ENCODE measurements at places on chromosomes 4 and X. TPM values are rescaled to one million over a fixed set of nuclear protein-coding genes. Genes with fewer than 3 reads are reported as not detected.

- H3K27me3 ChIP-seq: no peaks in the 10 kb centered on the region
- H3K27ac ChIP-seq: no peak overlapping the region
- H3K36me3 ChIP-seq: no peaks in the 10 kb centered on the region
- H3K4me3 ChIP-seq: no peak overlapping the region
Measured at GRCh38 chr4:74638689-74639088, 155.6 kb downstream of the BTC start.

- no peaks in the 10 kb centered on the region for H3K4me1 ChIP-seq
- no peak for DNase-seq
- no peak overlapping the region for H3K4me3 ChIP-seq
- no peaks in the 10 kb centered on the region for H3K36me3 ChIP-seq
- H3K27ac ChIP-seq: no peak overlapping the region
Measured at GRCh38 chr4:79514621-79515329, 106.7 kb upstream of the GK2 start.

DNA sequence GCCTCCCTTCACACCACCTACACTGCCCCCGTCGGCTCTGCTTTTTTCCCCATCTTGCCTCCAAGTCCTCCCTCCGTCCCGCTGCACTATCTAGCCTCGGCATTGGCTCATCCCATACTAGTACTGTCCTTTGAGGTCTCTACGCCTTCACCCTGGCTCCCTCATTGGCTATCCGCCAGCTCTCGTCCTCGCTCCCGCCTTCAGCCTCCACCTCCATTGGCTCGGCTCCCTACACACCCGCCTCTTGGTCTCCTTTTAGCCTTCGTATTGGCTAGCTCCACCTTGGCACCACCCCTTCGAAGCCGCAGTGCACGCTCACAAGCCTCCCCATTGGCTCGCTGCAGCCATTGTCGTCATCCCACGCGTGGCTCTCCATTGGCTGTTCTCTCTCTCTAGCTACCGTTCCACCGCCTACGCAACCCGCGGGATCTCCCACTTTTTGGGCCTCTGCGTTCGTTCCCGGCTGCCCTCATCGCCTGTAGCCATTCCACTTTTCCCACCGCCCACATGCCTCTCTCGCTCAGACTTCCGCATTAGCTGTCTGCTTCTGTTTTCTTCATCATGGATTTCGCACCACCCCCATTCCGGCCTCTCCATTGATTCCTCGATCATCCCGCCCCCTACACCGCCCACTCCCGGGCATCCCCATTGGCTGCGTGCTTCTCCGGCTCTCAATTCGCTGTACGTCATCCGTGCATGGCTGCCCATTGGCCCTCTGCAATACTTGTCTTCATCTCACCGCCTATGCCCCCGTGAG, 405 bp upstream of the PPP1R3F start:
- peaks cover 13% of the 10 kb centered on the region for H3K27me3 ChIP-seq
- peak; percentile 78 for DNase-seq
- peaks cover 4% of the 10 kb centered on the region for H3K36me3 ChIP-seq
- peak overlapping the region; percentile 99 for H3K4me3 ChIP-seq
- H3K4me1 ChIP-seq: peaks cover 24% of the 10 kb centered on the region
- peak overlapping the region; percentile 100 for H3K27ac ChIP-seq

The GAB3 gene
- total RNA-seq: 0.90 TPM

GRCh38 chrX:23788521-23788920, 5.5 kb downstream of the SAT1 start:
- H3K27ac ChIP-seq: no peak overlapping the region
- no peaks in the 10 kb centered on the region for H3K27me3 ChIP-seq
- DNase-seq: no peak

DNA sequence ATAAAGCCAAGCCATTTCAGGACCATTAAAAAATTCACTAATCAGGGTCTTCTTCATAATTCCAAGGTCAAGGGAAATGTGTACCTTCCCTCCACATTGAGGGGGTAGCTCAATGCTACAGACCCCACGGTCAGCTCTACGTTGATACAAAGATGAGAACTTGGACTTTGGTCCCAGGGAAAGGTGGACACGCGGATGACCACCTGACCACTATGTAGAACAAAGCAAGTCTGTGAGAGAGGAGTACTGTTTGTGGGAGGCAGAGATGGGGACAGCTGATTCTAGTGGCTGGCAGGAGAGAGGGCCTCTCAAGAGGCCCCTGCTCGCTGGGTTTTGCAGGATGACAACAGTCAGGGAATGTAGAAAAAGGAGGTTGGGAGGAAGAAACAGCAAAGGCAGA, 58.0 kb downstream of the SLC2A9 start:
- peaks cover 4% of the 10 kb centered on the region for H3K27me3 ChIP-seq
- no peaks in the 10 kb centered on the region for H3K36me3 ChIP-seq
- no peak overlapping the region for H3K27ac ChIP-seq
- H3K4me3 ChIP-seq: no peak overlapping the region
- no peak for DNase-seq
- H3K4me1 ChIP-seq: no peaks in the 10 kb centered on the region

The VCX3B gene
- 0.23 TPM for total RNA-seq

DNA sequence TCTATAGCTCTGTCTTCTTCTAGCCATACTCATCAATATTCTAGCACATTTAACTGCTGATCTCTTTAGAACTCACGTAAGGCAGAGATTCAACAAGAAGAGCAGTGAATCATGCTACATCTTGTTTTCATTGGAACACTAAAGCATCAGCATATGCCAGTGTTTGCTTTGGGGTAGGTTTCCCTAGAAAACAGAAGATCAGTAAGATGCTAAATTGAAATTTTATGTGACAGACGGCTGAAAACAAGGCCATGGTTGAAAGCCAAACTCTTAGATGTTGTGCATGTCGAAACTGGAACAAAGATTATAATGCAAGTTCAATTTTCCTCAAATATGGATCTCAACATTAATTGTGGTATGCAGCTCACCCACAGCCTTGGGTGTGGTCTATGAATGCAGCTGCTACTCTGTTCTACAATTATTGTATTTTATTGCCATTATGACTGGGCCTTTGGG, 107.6 kb downstream of the PDLIM5 start:
- DNase-seq: no peak
- H3K27me3 ChIP-seq: no peaks in the 10 kb centered on the region
- H3K4me3 ChIP-seq: no peak overlapping the region
- peaks cover 3% of the 10 kb centered on the region for H3K36me3 ChIP-seq

The LDB2 gene
- total RNA-seq: 268 TPM

- H3K4me1 ChIP-seq: no peaks in the 10 kb centered on the region
- no peaks in the 10 kb centered on the region for H3K36me3 ChIP-seq
- no peak overlapping the region for H3K4me3 ChIP-seq
- peaks cover 2% of the 10 kb centered on the region for H3K27me3 ChIP-seq
Measured at GRCh38 chr4:2073808-2074481, 14.8 kb downstream of the NAT8L start.

The DMD gene
- total RNA-seq: 5.5 TPM

The RNF175 gene
- total RNA-seq: 0.36 TPM

DNA sequence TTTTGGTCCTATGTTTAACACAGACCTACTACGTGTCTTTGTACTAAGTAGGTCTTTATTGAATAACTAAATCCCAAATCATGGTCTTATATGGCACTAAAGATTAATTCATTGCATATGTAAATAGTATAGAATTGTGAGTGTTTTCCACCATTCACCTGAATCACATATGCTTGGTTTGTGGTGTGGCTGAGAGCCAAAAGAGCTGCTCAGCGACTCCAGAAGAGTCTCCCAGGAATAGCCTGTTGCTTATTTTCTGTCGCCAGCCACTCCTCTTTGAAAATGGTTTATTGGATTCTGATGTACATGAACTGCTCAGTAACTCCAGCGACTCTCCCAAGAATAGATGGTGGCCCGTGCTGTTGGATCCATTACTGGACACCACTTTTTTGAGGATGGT, 184.5 kb downstream of the CLCN4 start:
- no peak overlapping the region for H3K4me3 ChIP-seq
- no peaks in the 10 kb centered on the region for H3K27me3 ChIP-seq
- no peak for DNase-seq
- no peaks in the 10 kb centered on the region for H3K36me3 ChIP-seq
- peaks cover 2% of the 10 kb centered on the region for H3K4me1 ChIP-seq

GRCh38 chr4:176919631-176920030, 126.9 kb upstream of the VEGFC start:
- no peaks in the 10 kb centered on the region for H3K36me3 ChIP-seq
- H3K4me1 ChIP-seq: peaks cover 2% of the 10 kb centered on the region
- no peak overlapping the region for H3K27ac ChIP-seq
- H3K4me3 ChIP-seq: no peak overlapping the region
- no peaks in the 10 kb centered on the region for H3K27me3 ChIP-seq
- DNase-seq: no peak

- no peak overlapping the region for H3K4me3 ChIP-seq
- H3K36me3 ChIP-seq: no peaks in the 10 kb centered on the region
- DNase-seq: no peak
- no peak overlapping the region for H3K27ac ChIP-seq
Measured at GRCh38 chrX:45623266-45623665, 422.6 kb upstream of the DIPK2B start.

- H3K36me3 ChIP-seq: no peaks in the 10 kb centered on the region
- H3K4me1 ChIP-seq: no peaks in the 10 kb centered on the region
- H3K27ac ChIP-seq: no peak overlapping the region
- H3K4me3 ChIP-seq: no peak overlapping the region
- H3K27me3 ChIP-seq: no peaks in the 10 kb centered on the region
- DNase-seq: peak; percentile 24
Measured at GRCh38 chrX:50747471-50747900, 66.5 kb downstream of the SHROOM4 start.

- no peaks in the 10 kb centered on the region for H3K36me3 ChIP-seq
- peaks cover 6% of the 10 kb centered on the region for H3K4me1 ChIP-seq
- no peaks in the 10 kb centered on the region for H3K27me3 ChIP-seq
- no peak overlapping the region for H3K4me3 ChIP-seq
- no peak overlapping the region for H3K27ac ChIP-seq
Measured at GRCh38 chrX:106499473-106499872, 112.3 kb upstream of the RADX start.

GRCh38 chr4:56732301-56732700, 51.2 kb upstream of the HOPX start:
- H3K36me3 ChIP-seq: no peaks in the 10 kb centered on the region
- peaks cover 4% of the 10 kb centered on the region for H3K27me3 ChIP-seq
- no peak overlapping the region for H3K4me3 ChIP-seq

GRCh38 chrX:153861733-153862310, 24.2 kb downstream of the L1CAM start:
- peaks cover 5% of the 10 kb centered on the region for H3K27me3 ChIP-seq
- DNase-seq: no peak
- no peaks in the 10 kb centered on the region for H3K4me1 ChIP-seq
- no peak overlapping the region for H3K4me3 ChIP-seq
- H3K27ac ChIP-seq: no peak overlapping the region

- H3K4me1 ChIP-seq: peaks cover 9% of the 10 kb centered on the region
- H3K36me3 ChIP-seq: no peaks in the 10 kb centered on the region
- H3K27me3 ChIP-seq: no peaks in the 10 kb centered on the region
- no peak for DNase-seq
- no peak overlapping the region for H3K27ac ChIP-seq
- no peak overlapping the region for H3K4me3 ChIP-seq
Measured at GRCh38 chrX:13340182-13340791, 20.4 kb upstream of the ATXN3L start.

The CXorf49 gene
- not detected for total RNA-seq

The GUCY1A1 gene
- total RNA-seq: not detected

The LRIT3 gene
- 0.95 TPM for total RNA-seq

DNA sequence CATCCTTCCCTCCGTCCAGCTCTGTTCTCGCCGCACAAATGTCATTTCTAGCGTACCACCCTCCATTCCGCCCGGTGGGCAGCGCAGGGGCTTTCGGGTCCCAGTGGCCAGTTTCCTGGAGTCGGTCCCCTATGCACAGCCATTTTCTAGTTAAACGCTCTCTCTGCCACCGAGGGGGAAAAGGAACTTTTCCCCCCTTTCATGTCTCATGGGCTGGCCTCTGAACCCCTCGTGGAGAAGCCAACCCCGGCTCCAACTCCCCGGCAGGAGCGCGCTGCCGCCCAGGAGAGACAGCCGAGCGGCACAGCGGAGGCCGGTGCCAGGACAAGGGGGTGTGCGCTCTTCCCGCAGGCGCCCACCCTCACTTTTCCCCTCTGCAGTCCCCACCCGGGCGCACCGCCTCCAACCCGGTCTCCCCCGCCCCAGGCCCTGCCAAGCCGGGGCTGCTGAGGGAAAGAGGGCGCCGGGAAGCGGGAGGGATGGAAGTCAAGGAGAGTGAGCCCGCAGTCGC, 662 bp downstream of the APBB2 start:
- peak overlapping the region; percentile 5 for H3K27ac ChIP-seq
- H3K36me3 ChIP-seq: peaks cover 11% of the 10 kb centered on the region
- H3K4me3 ChIP-seq: peak overlapping the region; percentile 99
- H3K27me3 ChIP-seq: peaks cover 14% of the 10 kb centered on the region
- peaks cover 46% of the 10 kb centered on the region for H3K4me1 ChIP-seq

DNA sequence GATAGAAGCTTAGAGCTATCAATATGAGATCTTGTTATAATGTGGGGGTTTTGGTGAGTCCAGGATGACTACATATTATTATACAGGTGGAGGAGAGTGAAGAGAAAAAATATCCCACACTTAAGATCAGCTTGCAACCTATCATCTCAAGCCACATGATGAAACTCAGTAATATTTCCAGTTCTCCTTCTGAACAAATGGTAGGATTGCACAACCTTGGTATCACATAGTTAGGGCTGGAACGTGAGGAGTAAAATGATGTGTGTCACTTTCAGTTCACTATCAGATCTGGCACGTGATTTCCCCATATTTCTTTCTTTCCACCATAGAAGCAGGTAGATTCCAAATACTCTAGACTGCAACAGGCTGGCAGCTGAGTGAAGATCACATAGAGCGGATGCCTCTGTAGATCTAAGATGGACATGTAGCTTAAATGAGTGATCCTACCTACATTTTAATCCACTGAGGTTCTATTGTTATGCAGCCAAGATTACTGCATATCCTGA, 150.6 kb upstream of the ANKRD50 start:
- H3K27ac ChIP-seq: no peak overlapping the region
- H3K4me3 ChIP-seq: no peak overlapping the region

- H3K36me3 ChIP-seq: no peaks in the 10 kb centered on the region
- no peak overlapping the region for H3K4me3 ChIP-seq
- H3K27me3 ChIP-seq: peaks cover 1% of the 10 kb centered on the region
- no peak for DNase-seq
Measured at GRCh38 chr4:83449009-83449408, 6.6 kb downstream of the HELQ start.

DNA sequence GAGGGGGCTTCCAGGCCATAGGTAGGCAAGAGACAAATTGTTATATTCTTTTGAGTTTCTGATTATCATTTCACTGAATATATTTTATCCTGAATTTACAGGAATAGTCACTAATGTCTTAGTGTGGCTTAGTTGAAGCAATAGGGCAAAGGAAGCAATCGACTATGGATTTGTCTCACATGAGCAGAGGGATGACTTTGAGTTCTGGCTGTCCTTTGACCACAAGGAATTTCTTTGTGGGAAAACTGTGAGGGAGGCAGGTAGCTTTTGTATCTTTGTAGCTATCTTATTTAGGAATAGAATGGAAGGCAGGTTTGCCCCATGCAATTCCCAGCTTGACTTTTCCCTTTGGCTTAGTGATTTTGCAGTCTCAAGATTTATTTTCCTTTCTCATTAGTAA, 207.3 kb upstream of the ANXA10 start:
- no peak overlapping the region for H3K27ac ChIP-seq
- H3K4me3 ChIP-seq: no peak overlapping the region
- DNase-seq: no peak
- peaks cover 4% of the 10 kb centered on the region for H3K27me3 ChIP-seq
- no peaks in the 10 kb centered on the region for H3K36me3 ChIP-seq

The MAGEB2 gene
- not detected for total RNA-seq

GRCh38 chr4:15665753-15666365, 10.7 kb upstream of the FBXL5 start:
- DNase-seq: no peak
- H3K4me3 ChIP-seq: no peak overlapping the region
- no peaks in the 10 kb centered on the region for H3K27me3 ChIP-seq
- H3K36me3 ChIP-seq: peaks cover 5% of the 10 kb centered on the region
- peaks cover 13% of the 10 kb centered on the region for H3K4me1 ChIP-seq
